HEK293T (cell line): ENCODE measurements at places on chromosomes 12 and 14.

DNA sequence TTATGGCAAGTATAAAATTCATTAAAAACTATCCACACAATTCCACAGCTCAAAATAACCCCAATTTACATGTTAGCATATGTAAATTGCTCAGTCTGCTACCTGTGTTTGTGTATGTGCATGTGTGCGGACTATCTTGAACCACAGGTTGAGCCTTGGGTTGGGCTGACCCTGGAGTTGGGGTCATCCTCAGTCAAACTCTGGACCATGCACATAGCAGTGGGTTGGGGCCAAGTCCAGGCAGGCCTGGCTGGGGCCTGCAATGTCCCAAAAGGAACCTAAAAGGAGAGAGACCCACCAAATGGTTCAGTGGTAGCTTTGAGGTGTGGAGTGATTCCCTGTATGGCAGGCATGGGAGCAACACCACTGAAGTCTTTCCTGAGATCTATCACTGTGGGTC is 156.1 kb downstream of the FOXN3 start:
- no peak for DNase-seq

- DNase-seq, result no peak
These were observed 10.5 kb upstream of the RBM25 start for GRCh38 chr14:73047808-73048207.

- no peak for DNase-seq
These were observed 101.5 kb downstream of the GPR135 start for GRCh38 chr14:59363531-59364226.

GRCh38 chr14:64082837-64083236 is 211.3 kb downstream of the ESR2 start:
- no peak for DNase-seq

- no peak for DNase-seq
These were observed 105.2 kb downstream of the RBM19 start for GRCh38 chr12:113860950-113861349.

DNA sequence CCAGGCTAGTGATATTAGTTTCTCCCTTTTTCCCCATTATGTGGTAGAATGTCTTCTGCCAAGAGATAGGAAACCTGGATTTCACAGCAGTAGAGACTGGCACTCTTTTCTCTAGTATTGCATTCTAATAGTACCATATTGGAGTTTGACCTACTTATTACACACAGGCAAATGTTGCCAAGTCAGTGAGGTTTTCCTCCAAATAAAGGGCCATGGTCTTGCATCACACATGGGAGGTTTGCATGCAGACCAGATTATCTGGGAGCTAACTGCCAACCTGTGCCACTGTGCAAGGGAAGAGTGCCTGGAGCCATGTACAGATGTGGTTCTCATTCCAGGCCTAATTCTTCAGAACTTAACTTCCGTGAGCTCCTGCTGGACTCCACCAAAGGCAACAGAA is 113.3 kb downstream of the ANO6 start:
- no peak for DNase-seq
